ENCODE measurements at places on chromosomes 2 and 18.
A peak's percentile ranks its signal among the peaks of the same experiment; 100 is the strongest.

- ATAC-seq: no peak
Measured at GRCh38 chr2:175662335-175662734, 339.7 kb downstream of the LNPK start.

GRCh38 chr2:32949260-32949659, 2.5 kb downstream of the LTBP1 start:
- no peak for ATAC-seq

DNA sequence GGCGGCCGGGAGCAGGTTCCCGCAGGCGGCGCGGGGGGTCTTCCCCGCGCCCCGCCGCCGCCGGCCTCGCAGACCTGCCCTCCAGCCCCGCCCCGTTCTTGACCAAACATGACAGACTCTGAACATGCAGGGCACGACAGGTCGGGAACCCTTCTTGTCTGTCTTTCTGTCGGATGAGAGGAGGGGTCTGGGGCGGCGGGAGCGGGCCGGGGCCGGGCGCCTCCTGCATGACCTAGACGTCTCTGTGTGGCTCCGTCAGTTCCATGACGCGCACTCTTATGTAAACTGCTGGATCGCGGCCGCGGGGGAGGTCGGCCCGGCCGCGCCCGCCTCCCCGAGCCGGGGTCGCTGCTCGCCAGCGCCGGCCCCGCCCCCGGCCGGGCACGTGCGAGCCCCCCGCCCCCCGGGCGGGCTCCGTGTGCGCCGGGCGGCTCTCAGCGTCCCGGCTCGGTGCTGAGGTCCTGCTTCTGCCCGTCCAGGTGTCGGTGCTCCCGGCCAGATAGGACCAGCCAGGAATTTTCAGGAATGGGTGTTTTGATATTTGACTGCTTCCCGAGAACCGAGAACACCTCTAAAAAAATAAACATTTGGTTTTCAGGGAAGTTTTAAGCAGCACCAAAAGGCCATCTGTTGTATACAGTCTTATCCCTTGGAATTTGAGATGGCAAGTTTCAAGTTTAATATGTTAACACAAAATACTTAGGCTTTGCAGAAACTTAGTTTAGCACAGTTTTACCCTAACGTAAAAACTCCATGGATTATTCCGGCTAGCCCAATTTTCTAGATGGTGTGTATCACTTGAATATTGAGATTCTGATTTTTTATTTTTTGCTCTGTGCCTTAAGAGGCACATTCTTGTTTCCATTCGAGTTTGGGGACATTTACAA, 733 bp downstream of the ZC3H6 start:
- ATAC-seq: peak; percentile 84

- ATAC-seq: no peak
Measured at GRCh38 chr2:88078643-88079172, 11.1 kb downstream of the SMYD1 start.

DNA sequence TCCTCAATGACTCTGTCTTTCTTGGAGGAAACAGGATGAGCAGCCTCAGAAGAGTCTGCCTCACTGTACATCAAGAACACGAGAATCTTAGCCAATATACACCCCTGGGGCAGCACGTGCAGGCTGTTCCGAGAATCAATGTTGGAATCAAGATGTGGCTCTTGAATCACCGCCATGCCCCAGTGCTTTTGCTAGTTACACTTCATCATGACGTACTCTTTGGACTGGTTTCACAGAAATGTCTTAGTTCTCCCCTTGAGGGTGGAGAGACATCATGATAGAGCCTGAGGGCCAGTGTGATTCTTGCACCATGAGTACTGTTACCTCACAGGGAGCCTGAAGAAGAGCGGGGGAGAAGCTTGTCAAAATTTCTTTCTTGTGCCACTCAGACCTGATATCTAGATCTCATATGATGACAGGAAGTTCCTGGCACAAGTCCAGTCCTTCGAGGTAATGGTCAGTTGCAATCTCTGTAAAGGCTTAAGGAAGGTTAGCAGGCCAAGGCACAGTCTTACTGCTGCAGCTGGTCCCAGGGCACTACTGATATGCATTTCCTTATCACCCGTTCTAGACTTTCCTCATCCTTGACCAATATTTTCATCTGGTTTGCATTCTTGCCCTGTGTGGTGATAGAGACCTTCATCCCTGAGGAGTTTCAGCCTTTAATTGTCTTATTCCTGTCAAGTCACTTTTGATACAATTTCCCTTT, 28.2 kb upstream of the STAT4 start:
- peak; percentile 95 for ATAC-seq

DNA sequence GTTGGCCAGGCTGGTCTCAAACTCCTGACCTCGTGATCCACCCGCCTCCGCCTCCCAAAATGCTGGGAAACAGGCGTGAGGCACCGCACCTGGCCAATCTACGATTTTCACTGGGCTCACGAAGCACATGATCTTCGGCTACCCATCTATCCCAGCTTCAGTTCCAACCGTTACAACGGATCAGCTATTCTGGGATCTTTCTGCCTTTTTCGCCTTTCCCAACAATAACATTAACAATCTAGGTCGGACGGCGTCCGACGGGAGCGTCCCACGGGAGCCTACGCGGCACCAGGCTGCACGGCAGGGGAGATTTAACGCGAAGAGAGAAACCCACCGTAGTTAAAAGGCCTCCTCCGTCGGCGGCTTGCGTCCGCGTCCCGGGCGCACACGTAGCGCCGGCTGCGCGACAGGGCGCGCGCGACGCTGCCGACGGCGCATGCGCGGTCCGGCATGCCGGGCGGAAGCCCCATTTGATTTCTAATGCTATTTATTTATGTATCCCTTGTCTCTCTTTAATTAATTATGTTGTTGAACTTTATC, at the start of gene MSL3B:
Gene MSL3B (minus strand): TSS at position 394 of the 540 bp plus-strand sequence.
- ATAC-seq: peak; percentile 35

- ATAC-seq: no peak
Measured at GRCh38 chr2:143697744-143698143, 568.5 kb downstream of the ARHGAP15 start.

GRCh38 chr2:207115715-207116364, 49.9 kb downstream of the KLF7 start:
- no peak for ATAC-seq

GRCh38 chr2:148874868-148875341, at the start of gene KIF5C:
Gene KIF5C (plus strand): TSS chr2:148875227. CDS start chr2:148875618, 391 bp downstream.
- peak; percentile 95 for ATAC-seq

GRCh38 chr2:234973008-234973407, 21.2 kb downstream of the SH3BP4 start:
- no peak for ATAC-seq

DNA sequence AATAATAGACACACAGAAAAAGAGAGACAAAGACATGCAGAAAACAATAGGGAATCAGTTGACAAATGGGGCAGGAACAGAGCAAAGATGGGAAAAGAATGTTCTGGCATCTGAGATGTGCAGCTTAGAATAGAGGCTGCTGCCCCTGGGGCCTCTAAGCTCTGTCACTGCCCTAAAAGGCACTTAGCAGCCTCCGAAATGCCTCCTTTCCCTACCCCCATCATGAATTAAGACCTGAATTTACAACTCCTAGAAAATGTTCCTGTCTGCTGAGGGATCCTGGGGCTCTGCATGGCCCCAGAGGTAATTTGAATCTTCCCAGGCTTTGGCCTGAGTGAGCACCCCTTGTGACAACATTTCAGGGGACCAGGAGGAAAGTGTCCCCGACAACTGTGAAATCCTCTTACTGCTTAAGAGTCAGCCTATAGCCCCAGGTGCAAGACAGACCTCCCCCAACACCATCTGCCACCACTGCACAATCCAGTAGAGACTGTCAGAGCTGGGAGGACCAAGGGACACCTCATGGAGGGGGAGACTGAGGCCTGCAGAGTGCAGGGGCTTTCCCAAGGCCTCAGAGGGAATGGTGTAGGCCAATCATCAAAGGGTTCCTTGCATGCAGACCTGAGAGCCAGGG, 24.8 kb downstream of the MRPL35 start:
- ATAC-seq: no peak

- ATAC-seq: no peak
Measured at GRCh38 chr2:106285237-106285829, 91.2 kb upstream of the UXS1 start.

- ATAC-seq: no peak
Measured at GRCh38 chr2:100470898-100471514, 724 bp downstream of the NMS start.

Data from esophagus mucosa (tissue), 1 donor.